Progenitor cell of endocrine pancreas (in vitro differentiated cells): ENCODE measurements at places on chromosomes 2 and 18.

GRCh38 chr18:12394428-12394827, 13.3 kb upstream of the PRELID3A start:
- no peak for DNase-seq

DNA sequence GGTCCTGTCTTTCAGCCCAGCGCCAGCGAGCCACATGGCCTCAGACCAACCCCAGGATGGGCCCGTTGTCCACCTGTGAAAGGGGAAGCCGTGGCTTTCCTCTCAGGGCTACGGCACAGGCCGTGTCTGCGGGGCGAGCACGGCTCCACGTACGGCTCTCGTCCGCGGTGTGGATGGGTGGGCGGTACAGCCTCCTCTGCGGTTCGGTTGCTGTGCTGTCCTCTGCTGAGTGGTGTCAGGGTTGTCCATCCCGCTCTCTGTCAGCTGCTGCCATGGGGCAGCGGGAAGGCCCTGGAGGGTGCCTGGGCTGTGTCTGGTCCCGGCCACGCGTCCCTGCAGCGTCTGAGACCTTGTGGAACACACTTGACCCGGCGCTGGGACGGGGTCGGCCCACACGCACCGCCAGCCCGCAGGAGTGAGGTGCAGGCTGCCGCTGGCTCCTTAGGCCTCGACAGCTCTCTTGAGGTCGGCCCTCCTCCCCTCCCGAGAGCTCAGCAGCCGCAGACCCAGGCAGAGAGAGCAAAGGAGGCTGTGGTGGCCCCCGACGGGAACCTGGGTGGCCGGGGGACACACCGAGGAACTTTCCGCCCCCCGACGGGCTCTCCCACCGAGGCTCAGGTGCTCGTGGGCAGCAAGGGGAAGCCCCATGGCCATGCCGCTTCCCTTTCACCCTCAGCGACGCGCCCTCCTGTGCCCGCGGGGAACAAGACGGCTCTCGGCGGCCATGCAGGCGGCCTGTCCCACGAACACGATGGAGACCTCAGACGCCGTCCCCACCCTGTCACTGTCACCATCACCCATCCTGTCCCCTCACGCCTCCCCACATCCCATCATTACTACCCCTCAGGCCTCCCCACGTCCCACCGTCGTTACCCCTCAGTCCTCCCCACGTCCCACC, 128.7 kb downstream of the NFATC1 start:
- no peak for DNase-seq

DNA sequence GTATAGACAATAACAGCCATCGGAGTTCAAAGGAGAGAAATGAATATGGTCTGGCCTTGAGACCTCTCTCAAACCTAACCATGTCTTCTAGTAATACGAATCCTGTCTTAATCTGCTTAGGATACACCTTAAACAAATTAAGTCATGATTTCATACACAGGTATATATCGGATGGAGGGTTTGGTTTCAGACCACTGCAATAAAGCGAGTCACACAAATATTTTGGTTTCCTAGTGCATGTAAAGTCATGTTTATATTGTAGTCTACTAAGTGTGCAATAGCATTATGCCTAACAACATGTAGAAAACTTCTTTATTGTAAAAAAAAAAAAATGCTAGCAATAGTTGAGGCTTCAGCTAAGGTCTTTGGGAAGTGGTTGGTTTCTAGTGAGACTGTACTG, 73.8 kb downstream of the EML6 start:
- DNase-seq: no peak

DNA sequence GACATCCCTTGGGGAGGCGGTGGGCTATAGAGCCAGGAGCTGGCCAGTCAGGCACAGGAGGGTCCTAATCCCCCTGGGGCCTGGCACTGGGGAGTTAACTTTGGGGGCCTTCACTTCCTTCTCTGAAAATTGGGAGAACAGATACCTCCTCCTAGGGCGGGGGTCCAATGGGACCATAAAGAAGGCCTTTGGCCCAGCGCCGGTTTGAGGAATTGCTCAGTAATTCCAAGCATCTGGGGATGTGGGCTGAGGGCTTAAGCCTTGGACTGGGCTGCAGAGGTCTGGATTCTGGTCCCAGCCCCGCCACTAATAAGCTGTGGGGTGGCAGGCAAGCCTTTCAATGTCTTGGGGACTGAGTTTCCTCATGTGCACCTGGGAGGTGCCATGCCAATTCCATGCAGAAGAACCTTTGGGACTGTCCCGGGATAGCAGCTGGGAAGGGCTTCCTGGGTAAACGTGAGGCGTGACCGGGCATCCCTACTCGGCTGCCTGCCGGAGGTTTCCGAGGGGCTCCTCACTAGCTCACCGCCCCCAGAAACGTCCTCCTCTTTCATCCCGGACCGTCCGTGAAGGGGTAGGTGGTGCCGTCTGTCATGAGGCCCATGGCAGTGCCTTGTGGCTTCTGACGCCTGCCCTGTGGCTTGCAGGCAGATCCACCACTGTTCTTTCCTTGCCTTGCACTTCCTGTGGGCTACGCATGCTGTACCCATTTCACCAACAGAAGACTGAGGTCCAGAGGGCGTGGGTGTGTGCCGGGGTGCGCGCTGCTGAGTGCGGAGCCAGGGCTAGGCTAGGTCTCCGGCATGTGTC, 67.4 kb upstream of the HPCAL1 start:
- no peak for DNase-seq

GRCh38 chr2:20696366-20696765, 29.4 kb downstream of the GDF7 start:
- DNase-seq: no peak

DNA sequence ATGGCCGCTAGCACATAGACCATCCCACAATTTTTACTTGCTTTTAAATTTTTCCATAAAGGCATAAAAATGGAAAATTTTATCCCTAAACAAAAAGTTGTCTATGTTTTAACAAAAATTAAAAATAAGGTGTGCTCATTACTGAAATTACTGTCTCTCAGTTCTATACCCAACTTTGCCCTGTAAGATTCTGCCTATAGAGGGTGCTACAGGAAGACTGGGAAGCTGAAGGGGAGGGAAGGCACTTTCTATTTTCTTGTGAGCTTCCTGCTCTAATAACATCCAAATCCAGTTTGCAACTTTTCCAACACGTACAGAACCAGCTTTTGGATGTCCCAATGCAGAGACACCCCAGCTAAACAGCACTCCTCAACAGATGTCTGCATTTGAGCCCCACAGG, 666.9 kb downstream of the PLCL1 start:
- DNase-seq: no peak

DNA sequence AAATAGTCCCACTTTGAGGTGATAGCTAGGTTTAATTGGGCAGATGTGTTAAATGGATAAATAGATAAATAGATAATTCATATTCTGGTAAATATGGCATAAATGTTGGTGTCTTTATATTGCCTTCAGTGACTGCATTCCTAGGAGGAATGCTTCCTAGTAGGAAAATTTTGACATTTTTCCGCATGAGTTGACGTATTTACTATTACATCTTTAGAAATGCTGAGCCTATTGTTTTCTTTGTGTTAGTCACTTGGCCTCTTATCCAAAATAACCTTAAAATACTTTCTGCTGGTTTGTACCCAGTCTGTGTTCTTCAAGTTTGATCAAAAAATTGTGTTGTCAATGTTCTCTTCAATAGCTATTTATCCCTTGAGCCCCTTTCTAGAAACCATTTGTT, 495.6 kb upstream of the ZEB2 start:
- DNase-seq: no peak

GRCh38 chr2:240615396-240615795, 9.9 kb upstream of the GPR35 start:
- DNase-seq: no peak

- DNase-seq: no peak
Measured at GRCh38 chr2:39008665-39009064, 112.2 kb downstream of the SOS1 start.

DNA sequence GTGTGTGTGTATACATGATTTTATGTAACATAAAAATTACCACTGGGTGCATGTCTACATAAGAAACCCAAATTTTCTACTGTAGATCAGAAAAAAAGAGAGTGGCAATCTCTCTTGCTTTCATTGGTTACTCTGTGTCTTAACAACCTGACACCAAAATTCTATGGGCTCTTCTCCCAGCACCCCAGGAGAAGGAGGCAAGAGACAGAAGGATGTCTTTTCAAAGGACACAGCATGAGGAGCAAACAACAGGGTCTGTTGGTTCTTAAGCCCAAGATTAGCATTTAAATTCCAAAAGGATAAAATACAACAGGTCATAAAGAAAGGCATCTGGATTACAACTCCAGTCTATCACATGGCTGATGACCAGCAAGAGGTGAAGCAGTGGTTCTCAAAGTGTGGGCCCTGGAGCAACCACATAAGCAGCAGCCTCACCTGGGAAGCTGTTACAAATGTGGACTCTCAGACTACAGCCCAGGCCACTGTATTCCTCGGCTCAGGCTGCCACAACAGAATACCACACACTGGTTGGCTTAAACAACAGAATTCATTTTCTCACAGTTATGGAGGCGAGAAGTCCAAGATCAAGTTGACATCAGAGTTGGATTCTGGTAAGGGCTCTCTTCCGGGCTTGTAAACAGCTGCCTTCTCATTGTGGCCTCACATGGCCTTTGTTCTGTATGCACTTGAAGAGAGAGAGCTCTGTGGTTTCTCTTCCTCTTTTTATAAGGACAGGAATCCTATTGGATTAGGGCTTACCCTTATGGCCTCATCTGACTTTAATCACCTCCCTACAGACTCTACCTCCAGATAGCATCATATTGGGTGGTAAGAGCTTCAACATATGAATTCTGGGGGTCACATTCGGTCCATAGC, 79.8 kb upstream of the RNF152 start:
- no peak for DNase-seq

- DNase-seq: no peak
Measured at GRCh38 chr2:195579776-195580555, 77.1 kb upstream of the SLC39A10 start.

DNA sequence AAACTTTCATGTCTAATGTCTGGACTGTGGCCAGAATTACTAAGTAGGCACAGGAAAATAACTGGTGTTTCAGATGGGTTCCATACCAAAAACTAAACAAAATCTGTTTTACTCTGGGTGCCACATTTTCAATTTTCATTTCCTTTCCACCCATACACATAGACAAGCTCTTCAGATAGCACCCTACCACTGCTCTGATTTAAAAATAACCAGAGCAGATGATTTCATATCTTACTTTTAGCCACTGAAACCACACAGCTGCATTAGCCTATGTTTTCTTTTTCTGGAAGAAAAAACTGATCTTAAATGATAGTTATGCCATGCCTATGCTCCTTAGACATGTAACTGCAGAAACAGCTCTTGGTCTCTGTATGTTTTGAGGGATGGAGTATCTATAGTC, 647.6 kb downstream of the CPS1 start:
- no peak for DNase-seq

GRCh38 chr2:74927621-74928020, 30.8 kb upstream of the POLE4 start:
- DNase-seq: no peak

DNA sequence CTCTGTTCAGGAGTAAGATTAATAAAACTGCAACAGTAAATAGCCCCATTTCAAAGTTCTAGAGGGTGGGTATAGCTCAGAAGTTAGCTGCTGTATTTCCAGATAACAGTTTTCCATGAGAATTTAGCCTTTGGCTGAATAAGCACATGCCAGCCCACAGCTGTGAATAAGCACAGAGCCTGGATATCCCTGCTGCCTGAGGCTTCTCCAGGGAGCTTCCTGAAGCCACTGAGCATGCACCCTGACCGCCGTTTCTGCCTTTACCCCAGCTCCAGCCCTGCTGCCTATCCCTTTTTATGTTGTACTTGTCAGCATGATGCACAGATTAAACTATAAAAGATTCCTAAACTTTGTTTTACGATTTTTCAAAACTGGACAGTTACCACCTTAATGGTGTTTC, 85.3 kb downstream of the FEZ2 start:
- DNase-seq: no peak

GRCh38 chr18:34511879-34512278, 198.2 kb upstream of the DTNA start:
- no peak for DNase-seq

DNA sequence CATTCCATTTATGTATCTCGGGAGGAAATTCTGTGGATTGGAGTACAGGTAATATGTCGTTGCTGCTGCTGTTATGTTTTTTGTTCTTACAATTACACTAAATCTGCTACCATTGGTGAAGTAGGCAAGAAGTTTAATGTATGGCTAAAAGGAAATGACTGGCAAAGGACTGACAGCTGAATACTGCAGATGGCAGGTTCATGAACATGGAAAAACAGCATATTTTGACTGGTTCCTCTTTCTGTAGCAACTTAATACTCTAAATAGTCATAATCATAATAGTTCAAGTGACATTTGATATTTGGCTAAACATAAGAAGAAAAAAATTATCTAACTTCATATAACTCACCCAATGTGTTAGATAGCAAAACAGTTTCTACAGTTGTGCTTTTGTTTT, 84.5 kb upstream of the PGAP1 start:
- no peak for DNase-seq

GRCh38 chr2:168685600-168686451, 116.6 kb upstream of the NOSTRIN start:
- DNase-seq: no peak
